Upper lobe of left lung (tissue), 6 donors: ENCODE measurements at places on chromosomes 7 and 10.
A peak's percentile ranks its signal among the peaks of the same experiment; 100 is the strongest.

GRCh38 chr7:137996871-137997270 is 5.0 kb downstream of the CREB3L2 start:
- no peak for DNase-seq
- no peak overlapping the region for H3K27ac ChIP-seq
- no peaks in the 10 kb centered on the region for H3K27me3 ChIP-seq
- no peak overlapping the region for H3K4me3 ChIP-seq

DNA sequence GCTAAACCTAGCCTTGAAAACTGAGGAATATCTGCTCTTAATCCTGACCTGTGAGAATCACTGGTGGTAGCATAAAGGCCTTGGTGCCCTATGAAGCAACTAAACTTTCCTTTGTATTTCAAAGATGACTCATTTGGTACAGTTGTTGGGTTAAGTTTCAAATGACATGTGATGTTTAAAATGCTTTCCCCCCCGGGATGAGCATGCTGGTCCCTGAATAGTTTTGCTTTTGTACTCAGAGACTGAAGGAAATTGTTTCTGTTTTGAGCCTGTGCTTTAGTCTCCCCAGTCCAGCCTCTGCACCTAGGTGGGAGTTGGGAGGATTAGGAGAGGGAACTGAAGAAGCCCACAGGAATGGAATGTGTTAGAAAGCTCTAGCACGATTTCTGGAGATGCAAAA is 258.9 kb upstream of the NPY start:
- no peaks in the 10 kb centered on the region for H3K27me3 ChIP-seq
- no peaks in the 10 kb centered on the region for H3K36me3 ChIP-seq
- H3K4me1 ChIP-seq, result no peaks in the 10 kb centered on the region
- DNase-seq, result no peak

DNA sequence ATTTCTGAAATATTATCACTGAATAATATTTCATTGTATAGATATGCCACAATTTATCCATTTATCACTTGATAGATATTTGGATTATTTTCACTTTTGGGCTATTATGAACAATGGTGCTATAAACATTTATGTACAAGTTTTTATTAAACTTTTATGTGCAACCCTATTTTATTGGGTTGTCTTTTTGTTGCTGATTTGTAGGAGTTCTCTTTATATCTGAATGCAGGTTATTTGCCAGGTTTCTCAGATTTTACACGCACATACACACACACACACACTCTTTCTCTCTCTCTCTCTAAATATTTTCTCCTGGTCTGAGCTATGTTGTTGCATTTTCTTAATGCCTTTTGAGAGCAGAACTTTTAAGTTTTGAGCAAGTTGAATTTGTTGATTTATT is 36.2 kb downstream of the ADK start:
- DNase-seq, result no peak
- H3K36me3 ChIP-seq, result no peaks in the 10 kb centered on the region
- no peaks in the 10 kb centered on the region for H3K27me3 ChIP-seq
- peaks cover 15% of the 10 kb centered on the region for H3K4me1 ChIP-seq

DNA sequence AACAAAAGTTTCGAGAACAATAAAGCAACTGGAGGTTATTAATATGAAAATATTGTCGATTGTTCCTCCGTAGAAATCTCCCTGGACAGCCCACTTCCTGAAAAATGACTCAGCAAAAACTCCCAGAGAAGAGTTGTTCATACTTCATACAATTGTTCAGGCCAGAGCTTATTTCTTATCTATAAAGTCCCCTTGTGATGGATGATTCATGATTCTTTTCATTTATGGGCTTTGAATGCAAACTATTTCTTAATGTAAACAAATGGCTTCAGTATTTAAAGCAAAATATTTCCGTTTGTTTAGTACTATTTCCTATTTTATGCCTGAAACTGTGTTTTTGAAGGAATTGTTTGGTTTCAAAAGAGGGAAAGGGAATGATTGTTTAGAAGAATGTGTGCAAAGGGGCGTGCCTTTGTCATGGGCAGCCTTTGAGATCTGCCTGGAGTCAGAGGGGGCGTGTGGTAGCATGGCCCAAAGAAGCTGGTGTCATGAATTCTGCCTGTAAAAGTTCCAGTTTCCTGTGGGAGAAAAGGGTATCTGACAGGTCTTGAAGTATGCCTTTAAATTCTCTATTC is 26.2 kb upstream of the EXOC6 start:
- H3K4me1 ChIP-seq, result peaks cover 4% of the 10 kb centered on the region
- H3K27me3 ChIP-seq, result no peaks in the 10 kb centered on the region
- H3K4me3 ChIP-seq, result no peak overlapping the region
- H3K36me3 ChIP-seq, result no peaks in the 10 kb centered on the region
- H3K27ac ChIP-seq, result peak overlapping the region; percentile 76

- no peaks in the 10 kb centered on the region for H3K36me3 ChIP-seq
- DNase-seq, result no peak
- H3K27me3 ChIP-seq, result no peaks in the 10 kb centered on the region
- no peak overlapping the region for H3K27ac ChIP-seq
- H3K4me1 ChIP-seq, result no peaks in the 10 kb centered on the region
Measured at GRCh38 chr10:14144451-14144850, 186.3 kb downstream of the FRMD4A start.

GRCh38 chr7:22855049-22855392 is 32.4 kb upstream of the TOMM7 start:
- no peaks in the 10 kb centered on the region for H3K27me3 ChIP-seq
- H3K4me3 ChIP-seq, result peak overlapping the region; percentile 59
- DNase-seq, result no peak
- H3K27ac ChIP-seq, result peak overlapping the region; percentile 79
- peaks cover 29% of the 10 kb centered on the region for H3K4me1 ChIP-seq

DNA sequence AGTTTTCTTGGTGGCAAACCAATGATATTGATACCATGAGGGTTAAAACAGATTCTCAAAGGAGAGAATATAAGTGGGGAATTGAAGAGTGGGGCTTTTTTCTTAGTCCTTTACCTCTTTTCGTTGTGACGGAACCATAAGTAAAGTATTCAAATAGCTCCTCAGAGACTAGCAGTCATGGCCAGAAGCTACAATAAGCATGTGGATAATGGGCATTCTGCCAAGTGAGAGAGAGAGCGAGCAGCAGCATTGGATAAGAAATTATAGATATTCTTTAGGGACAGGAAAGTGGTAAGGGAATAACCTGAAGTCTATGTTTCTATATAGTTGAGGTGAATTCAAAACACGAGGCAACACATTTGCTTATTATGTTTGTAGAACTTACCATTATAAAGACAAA is 235.1 kb downstream of the SEMA3E start:
- H3K36me3 ChIP-seq, result no peaks in the 10 kb centered on the region
- no peak overlapping the region for H3K27ac ChIP-seq
- H3K4me3 ChIP-seq, result no peak overlapping the region

- H3K4me1 ChIP-seq, result peaks cover 25% of the 10 kb centered on the region
- peak overlapping the region; percentile 66 for H3K4me3 ChIP-seq
- H3K27me3 ChIP-seq, result no peaks in the 10 kb centered on the region
- no peak for DNase-seq
- peak overlapping the region; percentile 94 for H3K27ac ChIP-seq
Measured at GRCh38 chr10:11612021-11613001, 861 bp upstream of the USP6NL start.

- peaks cover 2% of the 10 kb centered on the region for H3K4me1 ChIP-seq
- H3K36me3 ChIP-seq, result no peaks in the 10 kb centered on the region
- peak overlapping the region; percentile 72 for H3K27ac ChIP-seq
- no peak overlapping the region for H3K4me3 ChIP-seq
- no peak for DNase-seq
Measured at GRCh38 chr10:74290708-74291107, 139.7 kb downstream of the ADK start.

DNA sequence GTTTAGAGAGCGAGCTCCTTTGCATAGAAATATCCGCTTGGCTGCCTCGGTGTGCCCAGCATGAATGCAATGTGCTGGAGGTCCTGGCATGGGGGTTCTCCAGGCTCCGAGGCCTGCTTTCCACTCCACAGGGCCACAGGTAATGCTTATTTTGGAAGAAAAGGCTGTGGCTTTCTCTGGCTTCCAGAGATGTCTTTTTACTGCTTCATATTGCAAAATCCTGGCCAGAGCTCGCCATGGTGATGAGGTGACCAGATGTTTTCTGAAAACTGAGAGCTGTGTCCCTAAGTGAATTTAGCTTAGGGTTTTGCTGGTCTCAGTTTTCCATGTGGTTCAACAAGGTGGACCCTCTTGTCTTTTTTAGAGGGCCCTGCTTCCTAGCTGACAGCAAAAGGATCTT is 65.2 kb downstream of the BMPER start:
- DNase-seq, result no peak
- no peaks in the 10 kb centered on the region for H3K36me3 ChIP-seq
- H3K4me1 ChIP-seq, result no peaks in the 10 kb centered on the region

DNA sequence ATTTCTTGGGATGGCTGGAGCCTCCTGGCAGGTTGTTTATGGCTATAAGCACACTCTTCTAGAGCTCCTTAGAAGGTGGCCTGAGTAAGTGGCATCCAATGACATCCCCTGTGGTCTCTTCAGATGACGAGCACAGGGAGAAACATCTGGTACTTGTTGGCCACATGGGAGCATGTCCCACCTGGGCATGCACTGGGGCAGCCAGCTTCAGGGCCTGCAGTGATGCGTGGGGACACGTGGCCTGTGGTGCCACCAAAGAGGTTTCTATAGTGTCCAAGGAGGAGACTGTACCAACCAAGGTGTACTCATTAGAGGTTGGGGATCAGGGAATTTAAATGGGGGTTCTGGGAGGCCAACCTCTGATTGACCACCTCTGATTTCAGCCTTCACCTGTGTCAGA is 125.5 kb downstream of the TRIL start:
- no peaks in the 10 kb centered on the region for H3K27me3 ChIP-seq
- no peak for DNase-seq
- no peak overlapping the region for H3K27ac ChIP-seq
- H3K4me1 ChIP-seq, result no peaks in the 10 kb centered on the region
- H3K36me3 ChIP-seq, result no peaks in the 10 kb centered on the region
- H3K4me3 ChIP-seq, result no peak overlapping the region

GRCh38 chr10:52810761-52811160 is 38.2 kb upstream of the MBL2 start:
- no peaks in the 10 kb centered on the region for H3K27me3 ChIP-seq
- H3K36me3 ChIP-seq, result no peaks in the 10 kb centered on the region
- no peak overlapping the region for H3K4me3 ChIP-seq
- H3K27ac ChIP-seq, result no peak overlapping the region
- no peaks in the 10 kb centered on the region for H3K4me1 ChIP-seq

DNA sequence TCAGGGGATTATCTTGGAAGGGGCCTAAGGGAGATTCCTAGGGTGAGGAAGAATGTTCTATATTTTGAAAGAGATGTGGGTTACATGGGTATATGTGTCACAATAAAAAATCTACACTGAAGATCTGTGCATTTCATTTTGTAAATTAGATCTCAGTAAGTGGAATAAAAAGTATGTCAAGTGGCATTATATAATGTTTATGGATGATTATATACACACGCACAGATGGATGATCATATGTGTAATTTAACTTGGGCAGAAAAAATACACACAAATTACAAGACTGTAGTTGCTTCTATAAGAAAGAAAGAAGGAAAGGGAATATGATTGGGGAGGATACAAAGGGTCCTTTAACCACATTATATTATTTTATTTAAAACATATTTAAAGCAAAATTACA is 18.5 kb downstream of the ASZ1 start:
- H3K4me1 ChIP-seq, result no peaks in the 10 kb centered on the region
- no peak overlapping the region for H3K27ac ChIP-seq
- DNase-seq, result no peak
- no peaks in the 10 kb centered on the region for H3K36me3 ChIP-seq
- no peaks in the 10 kb centered on the region for H3K27me3 ChIP-seq
- H3K4me3 ChIP-seq, result no peak overlapping the region

DNA sequence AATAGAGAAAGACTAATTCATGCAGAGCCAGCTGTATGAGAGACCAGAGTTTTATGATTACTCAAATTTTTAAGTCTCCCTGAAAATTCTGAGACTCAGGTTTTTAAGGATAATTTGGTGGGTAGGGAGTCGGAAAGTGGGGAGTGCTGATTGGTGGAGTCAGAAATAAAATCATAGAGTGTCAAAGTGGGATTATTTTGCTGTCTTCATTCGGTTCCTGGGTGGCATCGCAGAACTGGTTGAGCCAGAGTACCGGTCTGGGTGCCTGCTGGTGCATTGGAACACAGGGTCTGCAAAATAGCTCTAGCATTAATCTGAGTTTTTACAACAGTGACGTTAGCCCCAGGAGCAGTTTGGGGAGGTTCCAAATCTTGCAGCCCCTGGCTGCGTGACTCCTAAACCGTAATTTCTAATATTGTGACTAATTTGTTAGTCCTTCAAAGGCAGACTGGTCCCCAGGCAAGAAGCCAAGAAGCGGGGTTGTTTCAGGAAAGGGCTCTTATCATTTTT is 32.4 kb downstream of the GPRIN2 start:
- no peaks in the 10 kb centered on the region for H3K27me3 ChIP-seq
- no peaks in the 10 kb centered on the region for H3K36me3 ChIP-seq
- H3K27ac ChIP-seq, result no peak overlapping the region
- no peak for DNase-seq
- peaks cover 17% of the 10 kb centered on the region for H3K4me1 ChIP-seq

GRCh38 chr7:96023387-96023786 is 251.0 kb downstream of the DYNC1I1 start:
- no peaks in the 10 kb centered on the region for H3K36me3 ChIP-seq
- H3K27ac ChIP-seq, result no peak overlapping the region
- DNase-seq, result no peak
- H3K27me3 ChIP-seq, result no peaks in the 10 kb centered on the region
- H3K4me1 ChIP-seq, result no peaks in the 10 kb centered on the region
- H3K4me3 ChIP-seq, result no peak overlapping the region

- DNase-seq, result no peak
- H3K36me3 ChIP-seq, result no peaks in the 10 kb centered on the region
- H3K27me3 ChIP-seq, result no peaks in the 10 kb centered on the region
- H3K4me1 ChIP-seq, result no peaks in the 10 kb centered on the region
- no peak overlapping the region for H3K4me3 ChIP-seq
- H3K27ac ChIP-seq, result no peak overlapping the region
Measured at GRCh38 chr10:132099389-132100090, 33.8 kb downstream of the JAKMIP3 start.

DNA sequence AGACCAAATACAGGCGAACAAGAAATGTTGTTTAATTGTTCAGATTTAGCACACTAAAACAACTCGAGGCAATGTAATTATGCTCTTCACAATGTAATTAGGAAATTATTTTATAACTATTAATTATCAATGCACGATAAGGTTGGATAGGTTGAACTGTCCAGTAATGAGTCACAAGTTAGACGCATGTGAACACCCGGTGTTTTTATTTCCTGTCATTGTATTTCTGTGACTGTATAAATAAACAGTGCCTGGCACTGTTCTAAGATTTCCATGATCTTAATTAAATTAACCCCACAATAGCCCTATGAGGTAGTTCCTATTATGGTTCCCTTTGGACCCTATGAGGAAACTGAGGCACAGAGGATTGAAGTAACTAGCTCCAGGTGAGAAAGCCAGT is 26.2 kb downstream of the C10orf105 start:
- no peaks in the 10 kb centered on the region for H3K36me3 ChIP-seq
- no peaks in the 10 kb centered on the region for H3K27me3 ChIP-seq
- peak overlapping the region; percentile 83 for H3K27ac ChIP-seq
- no peak for DNase-seq
- H3K4me1 ChIP-seq, result peaks cover 33% of the 10 kb centered on the region

GRCh38 chr10:57992321-57993077 is 275.2 kb downstream of the IPMK start:
- no peak for DNase-seq
- H3K4me1 ChIP-seq, result no peaks in the 10 kb centered on the region
- no peak overlapping the region for H3K4me3 ChIP-seq

GRCh38 chr10:131167036-131167860 is 144.3 kb downstream of the TCERG1L start:
- H3K27ac ChIP-seq, result no peak overlapping the region
- H3K36me3 ChIP-seq, result no peaks in the 10 kb centered on the region
- H3K27me3 ChIP-seq, result no peaks in the 10 kb centered on the region
- H3K4me3 ChIP-seq, result no peak overlapping the region
- no peaks in the 10 kb centered on the region for H3K4me1 ChIP-seq
- no peak for DNase-seq

GRCh38 chr10:62894156-62894555 is 78.0 kb upstream of the EGR2 start:
- no peaks in the 10 kb centered on the region for H3K36me3 ChIP-seq
- H3K4me1 ChIP-seq, result no peaks in the 10 kb centered on the region
- DNase-seq, result no peak
- H3K27ac ChIP-seq, result no peak overlapping the region
